ENCODE measurements at places on chromosomes 16 and 17.

- no peak for DNase-seq
Measured at GRCh38 chr17:10633738-10634379, 23.2 kb downstream of the MYH3 start.

GRCh38 chr16:82715160-82715559 lies 88.4 kb downstream of the CDH13 start:
- no peak for DNase-seq

DNA sequence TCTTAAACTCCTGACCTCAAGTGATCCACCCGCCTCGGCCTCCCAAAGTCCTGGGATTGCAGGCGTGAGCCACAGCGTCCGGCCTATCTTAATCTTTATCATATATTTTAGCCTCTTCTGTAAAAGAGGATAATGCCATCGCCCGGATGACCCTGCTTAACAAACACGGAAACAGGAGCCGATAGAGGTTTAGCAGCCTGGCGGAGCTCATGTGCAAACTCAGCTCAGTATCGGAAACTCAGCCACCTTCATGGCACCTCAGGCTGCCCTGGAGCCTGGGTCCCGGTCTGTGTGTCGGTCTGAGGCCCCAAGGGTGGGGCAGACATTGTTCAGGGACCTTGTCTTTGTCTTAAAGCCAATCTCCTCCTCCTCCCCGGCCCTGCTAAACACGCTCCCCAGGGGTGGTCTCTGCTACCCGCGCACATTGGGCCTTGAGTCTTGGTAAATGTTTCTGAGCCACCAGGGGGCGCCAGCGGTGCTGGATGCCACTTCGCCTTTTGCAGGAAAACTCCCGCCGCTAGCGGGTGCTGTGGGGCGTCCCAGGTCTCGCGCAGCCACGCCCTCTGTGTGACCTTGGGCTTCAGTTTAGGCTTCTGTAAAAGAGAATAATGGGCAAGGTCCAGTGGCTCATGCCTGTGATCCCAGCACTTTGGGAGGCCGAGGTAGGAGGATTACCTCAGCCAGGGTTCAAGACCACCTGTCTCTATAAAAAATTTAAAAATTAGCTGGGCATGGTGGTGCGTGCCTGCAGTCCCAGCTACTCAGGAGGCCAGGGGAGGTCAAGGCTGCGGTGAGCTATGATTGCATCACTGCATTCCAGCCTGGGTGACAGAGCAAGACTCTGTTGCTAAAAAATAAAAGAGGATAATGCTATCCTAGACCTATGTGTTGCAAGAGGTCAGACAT lies 2.7 kb downstream of the CETP start:
- DNase-seq, result peak; percentile 96

DNA sequence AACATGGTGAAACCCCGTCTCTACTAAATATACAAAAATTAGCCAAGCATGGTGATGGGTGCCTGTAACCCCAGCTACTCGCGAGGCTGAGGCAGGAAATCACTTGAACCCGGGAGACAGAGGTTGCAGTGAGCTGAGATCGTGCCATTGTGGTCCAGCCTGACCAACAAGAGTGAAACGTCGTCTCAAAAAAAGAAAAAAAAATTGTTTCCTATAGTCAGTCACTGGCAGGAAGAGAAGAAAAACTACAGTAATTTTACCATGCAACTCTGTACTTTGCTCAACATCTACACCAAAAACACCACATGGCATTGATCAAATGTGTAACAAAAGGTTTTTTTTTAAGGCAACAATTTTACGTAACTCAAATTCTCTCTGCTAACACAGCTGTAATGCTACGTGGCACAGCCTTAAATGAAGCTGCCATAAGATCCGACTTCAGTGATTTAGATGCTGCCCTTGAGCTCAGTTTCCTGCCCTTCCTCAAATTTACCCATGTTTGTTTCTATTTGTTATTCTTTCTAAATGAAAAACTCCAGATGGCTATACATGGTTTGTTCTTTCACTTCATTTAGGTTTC lies 40.2 kb downstream of the CNOT1 start:
- no peak for DNase-seq

- no peak for DNase-seq
Measured at GRCh38 chr16:74922150-74923138, 62.5 kb downstream of the WDR59 start.

GRCh38 chr17:78040440-78041385 lies 82.2 kb downstream of the TNRC6C start:
- peak; percentile 16 for DNase-seq

GRCh38 chr16:59697236-59697635 lies 963.1 kb upstream of the GOT2 start:
- no peak for DNase-seq

Measured in activated gamma-delta T cell treated with Interleukin-2 at 50 U/mL for 16 hours (primary cell).